ENCODE measurements at places on chromosomes 7 and 10.

DNA sequence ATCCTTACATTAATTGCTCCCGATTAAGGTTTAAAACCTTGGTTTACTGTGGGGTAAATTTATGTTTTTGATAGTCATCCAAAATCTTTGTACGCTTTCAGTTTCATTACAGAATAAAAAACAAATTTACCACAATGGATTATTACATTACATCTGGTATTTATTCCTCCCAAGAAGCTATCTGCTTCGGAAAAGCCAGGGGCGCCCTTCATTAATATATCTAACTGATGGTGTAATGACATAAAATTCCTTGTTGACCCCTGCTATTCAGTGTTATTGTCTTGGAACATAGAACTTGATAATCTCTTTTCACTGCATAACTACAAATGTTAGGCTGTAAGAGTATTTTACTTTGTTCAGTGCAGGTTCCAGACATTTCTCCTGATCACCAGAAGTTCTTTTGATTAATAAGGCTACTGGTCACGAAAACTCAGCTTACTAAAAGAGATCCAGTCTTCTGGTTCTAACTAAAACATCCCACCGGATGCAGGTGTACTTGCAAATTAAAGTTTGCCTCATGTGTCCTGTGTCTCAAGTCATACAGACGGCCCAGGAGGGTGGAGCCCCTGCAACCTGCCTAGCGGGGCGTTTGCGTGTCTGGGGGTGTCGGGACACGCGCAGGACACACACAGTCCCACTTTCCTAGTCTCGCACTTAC lies 581 bp upstream of the GLCCI1 start:
- no peak for ATAC-seq

DNA sequence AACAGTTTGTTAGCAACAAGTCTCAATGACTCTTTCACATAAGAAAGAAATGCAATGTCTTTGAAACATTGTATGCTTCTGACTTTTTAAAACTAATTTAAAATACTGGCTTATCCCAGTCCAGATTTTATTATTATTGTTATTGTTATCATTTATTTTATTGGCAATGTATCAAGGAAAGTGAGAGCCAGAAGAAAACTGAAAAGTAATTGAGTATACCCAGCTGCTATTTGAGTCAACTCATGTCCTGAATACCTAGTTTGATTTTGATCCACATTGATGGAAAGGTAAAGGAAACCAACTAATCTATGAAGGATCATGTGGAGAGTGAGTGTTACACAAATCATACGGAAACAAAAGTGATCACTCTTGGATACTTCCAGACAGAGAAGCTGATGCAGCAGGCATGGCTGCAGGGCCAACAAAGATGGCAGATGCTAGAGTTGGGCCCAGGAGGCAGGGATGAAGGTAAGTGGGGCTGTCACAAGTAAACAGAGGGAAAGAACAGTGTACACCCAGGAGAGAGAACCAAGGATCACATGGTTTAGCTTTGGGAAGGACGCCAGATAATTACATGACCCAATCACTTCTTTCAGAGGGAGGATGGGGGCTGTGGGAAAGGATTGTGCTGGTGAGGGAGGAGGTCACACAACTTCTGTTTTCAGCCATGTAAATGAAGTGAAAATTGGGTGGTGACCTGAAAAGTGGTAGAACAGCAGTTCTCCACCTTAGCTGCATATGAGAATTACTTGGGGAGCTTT lies 179.2 kb upstream of the NAMPT start:
- ATAC-seq = no peak

GRCh38 chr7:100799037-100799896 lies 28.1 kb downstream of the EPHB4 start:
- no peak for ATAC-seq

- no peak for ATAC-seq
These were observed 77.5 kb upstream of the TOMM7 start for GRCh38 chr7:22900101-22900500.

DNA sequence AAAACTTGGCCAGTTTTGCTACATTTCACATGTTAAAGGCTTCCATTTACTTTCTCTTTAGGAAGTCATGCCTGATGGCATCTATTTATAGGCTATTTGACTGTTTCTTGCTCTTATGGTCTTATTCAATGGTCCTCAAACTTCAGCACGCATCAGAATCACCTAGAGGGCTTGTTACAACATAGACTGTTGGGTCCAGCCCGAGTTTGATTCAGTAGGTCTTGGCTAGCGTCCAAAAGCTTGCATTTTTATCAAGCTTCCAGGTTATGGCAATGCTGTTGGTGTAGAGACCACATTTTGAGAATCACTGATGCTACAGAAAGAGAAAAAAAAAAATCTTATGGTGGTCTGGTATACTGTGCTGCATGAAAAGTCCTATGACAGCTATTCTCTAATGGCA lies 51.9 kb downstream of the MTPN start:
- ATAC-seq = no peak

DNA sequence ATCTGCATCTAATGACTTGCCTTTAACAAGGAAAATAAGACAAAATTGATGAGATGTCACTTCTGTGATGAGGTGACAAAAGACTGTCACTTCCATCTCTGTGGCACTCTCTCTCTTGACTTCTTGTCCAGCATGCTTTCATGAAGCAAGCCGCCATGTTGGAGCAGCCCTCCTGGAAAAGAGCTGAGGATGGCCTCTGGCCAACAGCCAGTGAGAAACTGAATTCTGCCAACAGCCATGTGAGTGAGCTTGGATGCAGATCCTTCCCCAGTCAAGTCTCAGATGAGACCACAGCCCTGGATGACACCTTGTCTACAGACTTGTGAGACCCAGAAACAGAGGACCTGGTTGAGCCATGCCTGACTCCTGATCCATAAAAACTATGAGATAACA lies 412.6 kb upstream of the SHH start:
- ATAC-seq = no peak

- no peak for ATAC-seq
These were observed 2.3 kb upstream of the PCGF6 start for GRCh38 chr10:103353281-103353680.

- ATAC-seq = no peak
These were observed 414.7 kb downstream of the PLXNA4 start for GRCh38 chr7:132161533-132161915.

- ATAC-seq = no peak
These were observed 163.6 kb downstream of the DNAJB6 start for GRCh38 chr7:157500171-157500960.
